ENCODE measurements at places on chromosomes 2 and 18.

DNA sequence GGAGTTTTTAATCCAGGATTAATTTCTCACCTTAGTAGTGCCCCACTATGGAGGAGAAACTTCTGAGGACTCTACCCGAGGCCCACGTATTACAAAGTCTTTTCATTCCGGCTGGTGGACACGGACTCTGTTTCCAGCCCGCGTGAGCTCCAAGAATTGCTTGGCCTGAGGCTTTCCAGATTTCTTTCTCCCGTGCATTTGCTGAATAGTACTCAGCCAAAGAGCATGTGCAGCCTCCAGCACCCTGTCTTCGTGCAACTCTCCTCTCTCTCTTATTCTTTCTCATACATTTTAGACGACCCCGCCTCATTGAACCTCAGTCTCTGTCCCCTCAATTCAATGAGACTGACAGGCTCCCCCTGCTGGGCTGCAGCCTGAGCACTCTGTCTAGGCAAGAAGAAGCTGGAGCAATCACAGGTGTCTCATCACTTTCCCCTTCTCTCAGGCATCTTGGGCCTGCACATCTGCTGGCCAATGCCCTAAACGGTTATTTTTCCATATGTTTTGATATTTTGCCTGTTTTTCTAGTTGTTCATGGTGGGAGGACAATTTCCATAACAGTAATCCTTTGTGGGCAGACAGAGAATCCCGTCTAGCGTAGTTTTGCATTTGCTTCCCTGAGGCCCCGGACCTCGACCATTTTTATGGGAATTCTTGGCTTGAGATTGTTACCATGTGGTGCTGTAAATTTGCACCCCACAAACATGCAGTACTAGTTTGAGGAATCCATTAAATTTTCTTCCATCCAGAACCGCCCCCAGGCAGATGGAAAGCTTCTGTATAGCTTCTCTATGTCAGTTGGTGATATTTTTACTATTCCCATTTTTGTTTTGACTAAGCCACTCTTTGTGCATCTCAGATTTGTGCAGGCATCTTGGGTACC lies 50.1 kb upstream of the LPIN2 start:
- peak; percentile 65 for DNase-seq

DNA sequence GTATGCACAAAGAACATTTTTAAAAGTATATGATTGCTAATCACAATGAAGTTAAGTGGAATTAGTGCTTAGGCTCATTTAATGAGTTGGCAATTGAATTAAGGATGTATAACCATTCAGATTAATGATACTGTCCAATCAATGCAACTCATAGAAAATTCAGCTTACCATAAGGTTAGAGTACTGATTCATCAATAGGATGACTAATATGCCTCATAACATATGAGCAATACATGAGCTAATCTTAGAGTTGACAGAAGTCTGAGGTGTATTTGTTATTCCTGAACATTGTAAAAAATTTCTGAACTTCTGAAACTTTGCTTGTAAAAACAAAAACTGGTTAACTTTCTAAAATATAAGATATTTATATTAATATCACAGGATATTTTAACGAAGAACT lies 118.3 kb upstream of the NETO1 start:
- no peak for DNase-seq

DNA sequence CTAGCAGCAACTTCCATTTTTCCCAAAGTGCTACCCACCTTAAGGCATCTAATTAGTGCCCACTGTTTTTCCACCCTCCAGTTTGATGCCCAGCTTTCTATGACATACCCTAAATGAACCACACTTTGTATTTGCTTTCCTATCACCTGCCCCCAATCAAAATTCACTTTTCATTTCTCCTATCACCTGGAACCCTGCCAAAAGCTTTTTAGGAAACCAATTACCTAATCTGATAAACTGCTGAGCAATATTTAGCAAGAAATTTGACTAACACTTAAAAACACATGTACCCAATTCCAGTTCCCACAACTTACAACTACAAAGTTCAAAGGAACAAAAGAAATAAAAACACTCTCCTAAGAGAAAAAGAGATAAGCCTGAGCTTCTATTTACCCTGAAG lies 71.7 kb downstream of the IKZF2 start:
- DNase-seq, result no peak

GRCh38 chr2:187549951-187550555 lies 4.2 kb downstream of the TFPI start:
- no peak for DNase-seq

- DNase-seq, result no peak
Observed at GRCh38 chr18:46877329-46877987, 39.8 kb downstream of the PIAS2 start.

- no peak for DNase-seq
Observed at GRCh38 chr2:86001326-86001725, 104.4 kb downstream of the POLR1A start.

- DNase-seq, result peak; percentile 45
Observed at GRCh38 chr2:15354596-15355366, 206.4 kb downstream of the NBAS start.

GRCh38 chr2:197242719-197243118 lies 67.9 kb downstream of the ANKRD44 start:
- DNase-seq, result no peak

- DNase-seq, result no peak
Observed at GRCh38 chr2:128637481-128638155, 318.9 kb upstream of the HS6ST1 start.

DNA sequence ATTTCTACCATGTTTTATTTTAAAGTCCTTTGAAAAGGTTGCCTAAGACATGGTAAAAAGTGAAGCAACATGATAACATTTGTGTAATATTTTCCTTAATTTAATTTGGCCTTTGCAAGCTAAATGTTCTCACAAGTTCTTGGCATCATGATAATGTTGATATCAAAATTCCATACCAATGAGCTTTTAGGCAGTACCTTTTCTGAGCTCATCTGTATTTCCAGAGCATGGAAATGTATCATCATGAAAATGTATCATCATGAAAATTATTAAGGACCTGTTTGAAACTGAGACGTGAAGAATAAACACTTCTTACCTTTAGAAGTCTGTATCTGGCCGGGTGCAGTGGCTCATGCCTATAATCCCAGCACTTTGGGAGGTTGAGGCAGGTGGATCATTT lies 73.8 kb downstream of the VWC2L start:
- no peak for DNase-seq

- DNase-seq, result no peak
Observed at GRCh38 chr2:96877631-96878092, 7.8 kb upstream of the SEMA4C start.

GRCh38 chr18:11108947-11109346 lies 40.4 kb downstream of the PIEZO2 start:
- DNase-seq, result no peak

DNA sequence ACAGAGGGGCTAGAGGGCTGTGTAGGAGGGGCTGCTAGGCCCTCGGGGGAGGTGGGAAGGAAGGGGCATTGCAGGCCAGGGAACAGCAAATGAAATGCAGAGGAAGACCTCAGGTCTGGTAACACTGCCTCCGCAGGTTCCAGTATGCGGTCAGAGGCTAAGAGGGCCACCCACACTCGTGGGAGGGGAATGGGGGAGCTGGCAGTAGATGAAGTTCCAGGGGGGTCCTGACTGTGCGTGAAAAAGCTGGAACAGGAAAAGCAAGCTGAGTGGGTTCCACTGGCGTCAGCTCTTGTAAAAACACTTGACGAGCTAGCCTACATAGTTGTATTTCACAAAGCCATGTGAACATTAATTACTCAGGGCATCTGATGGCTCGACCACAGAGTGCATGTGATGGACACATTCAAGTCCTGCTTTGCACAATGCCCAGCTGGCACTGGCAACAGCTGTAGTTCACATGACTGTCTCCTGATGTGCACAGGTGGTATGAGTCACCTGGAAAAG lies 29.0 kb upstream of the PTPN4 start:
- DNase-seq, result no peak

- DNase-seq, result no peak
Observed at GRCh38 chr2:43725711-43726246, 48.1 kb upstream of the DYNC2LI1 start.

- DNase-seq, result no peak
Observed at GRCh38 chr18:75054046-75054445, 154.9 kb downstream of the PTGR3 start.

- DNase-seq, result no peak
Observed at GRCh38 chr18:10059610-10060468, 146.0 kb downstream of the VAPA start.

GRCh38 chr2:206978746-206979145 lies 39.4 kb downstream of the CPO start:
- DNase-seq, result no peak

GRCh38 chr18:36636237-36636817 lies 192.5 kb downstream of the TPGS2 start:
- no peak for DNase-seq

DNA sequence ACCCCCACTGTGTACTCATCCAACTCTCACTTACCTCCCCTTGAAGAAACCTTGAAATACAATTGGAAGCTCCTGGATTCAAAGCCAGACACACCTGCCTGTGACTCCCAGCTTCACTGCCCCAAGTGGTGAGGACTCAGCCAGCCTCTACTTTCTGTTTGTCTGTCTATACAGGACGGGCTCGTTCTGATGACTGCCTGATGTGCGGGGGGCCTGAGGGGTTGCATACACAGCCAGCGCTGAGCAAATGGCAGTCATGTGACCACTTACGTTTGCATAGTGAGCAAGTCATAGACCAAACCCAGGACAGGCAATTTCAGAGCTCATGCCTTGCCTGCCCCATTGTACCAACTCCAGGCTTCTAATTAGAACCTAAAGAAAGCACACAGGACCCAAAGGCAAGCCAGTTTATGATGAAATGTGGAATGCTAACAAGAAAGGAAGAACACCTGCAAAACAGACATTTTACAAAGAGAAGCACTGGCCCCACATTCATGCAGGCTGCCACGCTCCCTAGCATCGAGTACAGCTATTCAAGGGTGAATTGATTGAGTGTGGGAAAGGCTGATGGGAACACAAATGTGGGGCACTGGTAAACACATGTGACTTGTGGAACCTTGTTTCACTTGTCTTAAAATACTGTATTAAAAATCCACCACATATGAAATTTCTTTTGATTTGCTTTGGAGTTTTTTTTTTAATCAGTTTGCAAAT lies 137.8 kb downstream of the LNPK start:
- no peak for DNase-seq

GRCh38 chr2:234091432-234091879 lies 41.0 kb downstream of the SPP2 start:
- no peak for DNase-seq
